CD8-positive, alpha-beta memory T cell (primary cell): ENCODE measurements at places on chromosomes 1 and 21.
A peak's percentile ranks its signal among the peaks of the same experiment; 100 is the strongest.

DNA sequence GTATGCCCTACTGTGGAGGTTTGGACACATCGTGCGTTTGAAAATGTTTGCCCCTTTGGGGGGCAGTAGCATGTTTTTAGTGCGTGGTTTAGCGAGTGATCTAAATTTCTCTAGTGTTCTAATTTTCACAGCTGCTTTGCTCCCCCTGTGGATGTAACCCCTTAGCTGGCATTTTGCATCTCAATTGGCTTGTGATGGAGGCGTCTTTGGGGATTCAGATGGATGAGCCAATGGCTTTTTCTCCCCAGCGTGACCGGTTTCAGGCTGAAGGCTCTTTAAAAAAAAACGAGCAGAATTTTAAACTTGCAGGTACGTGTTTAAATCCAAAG lies 836 bp downstream of the CDC7 start:
- DNase-seq, result no peak

DNA sequence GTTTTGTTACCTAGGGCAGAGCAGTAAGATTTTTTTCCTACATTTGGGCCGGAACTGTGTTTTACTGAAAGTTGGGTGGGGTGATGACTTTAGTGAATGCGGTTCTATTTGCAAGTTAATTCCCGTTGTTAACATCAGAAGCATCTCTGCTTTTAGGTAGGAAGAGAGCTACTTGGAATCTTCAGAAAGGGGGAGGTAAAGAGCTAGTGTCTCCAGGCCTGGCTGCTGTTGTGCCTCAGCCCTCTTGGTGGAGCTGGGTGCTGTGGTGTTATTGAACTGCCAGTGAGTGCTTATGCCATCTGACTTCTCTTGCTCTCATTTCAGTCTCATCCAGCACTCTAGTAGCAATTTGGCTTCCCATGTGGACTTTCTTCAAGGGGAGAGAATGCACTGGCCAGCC lies 3.4 kb downstream of the KDM4A start:
- no peak for DNase-seq

DNA sequence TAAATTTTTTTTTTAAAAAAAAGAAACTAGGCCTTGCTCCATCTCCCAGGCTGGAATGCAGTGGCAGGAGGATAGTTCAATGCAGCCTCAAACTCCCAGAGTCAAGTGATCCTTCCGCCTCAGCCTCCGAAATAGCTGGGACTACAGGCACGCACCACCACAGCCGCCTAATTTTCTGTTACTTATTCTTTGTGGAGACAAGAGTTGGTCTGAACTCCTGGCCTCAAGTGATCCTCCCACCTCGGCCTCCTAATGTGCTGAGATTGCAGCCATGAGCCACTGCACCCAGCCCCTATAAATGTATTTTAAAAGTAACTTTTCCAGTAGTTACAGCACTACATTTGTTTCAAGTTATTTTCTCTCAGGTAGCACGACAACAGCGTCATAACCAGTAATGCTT lies 2.3 kb downstream of the BRWD1 start:
- DNase-seq, result no peak

DNA sequence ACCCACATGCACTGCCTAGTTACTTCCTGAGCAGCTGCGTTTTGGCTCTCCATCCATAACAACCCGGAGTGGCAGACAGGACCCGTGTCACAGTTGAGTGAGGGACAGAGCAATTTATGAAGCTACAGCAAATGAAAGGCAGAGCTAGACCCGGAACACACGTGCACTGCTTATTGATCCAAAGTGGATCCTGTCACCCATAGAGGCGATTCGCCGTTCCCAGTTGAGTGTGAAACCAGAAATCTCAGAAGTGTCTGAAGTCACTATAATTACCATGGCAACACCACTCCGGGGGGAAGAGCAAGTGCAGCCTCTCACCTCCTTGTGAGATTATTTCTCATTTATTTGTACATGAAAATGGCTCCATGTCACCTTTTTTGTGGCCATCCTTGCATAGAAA lies 365.2 kb downstream of the DSCAM start:
- no peak for DNase-seq

GRCh38 chr1:232695621-232696385 lies 65.9 kb upstream of the SIPA1L2 start:
- no peak for DNase-seq

- no peak for DNase-seq
These were observed 311.0 kb downstream of the KCNH1 start for GRCh38 chr1:210822932-210823331.

- DNase-seq, result no peak
These were observed 131.1 kb downstream of the NFIA start for GRCh38 chr1:61213245-61214011.

DNA sequence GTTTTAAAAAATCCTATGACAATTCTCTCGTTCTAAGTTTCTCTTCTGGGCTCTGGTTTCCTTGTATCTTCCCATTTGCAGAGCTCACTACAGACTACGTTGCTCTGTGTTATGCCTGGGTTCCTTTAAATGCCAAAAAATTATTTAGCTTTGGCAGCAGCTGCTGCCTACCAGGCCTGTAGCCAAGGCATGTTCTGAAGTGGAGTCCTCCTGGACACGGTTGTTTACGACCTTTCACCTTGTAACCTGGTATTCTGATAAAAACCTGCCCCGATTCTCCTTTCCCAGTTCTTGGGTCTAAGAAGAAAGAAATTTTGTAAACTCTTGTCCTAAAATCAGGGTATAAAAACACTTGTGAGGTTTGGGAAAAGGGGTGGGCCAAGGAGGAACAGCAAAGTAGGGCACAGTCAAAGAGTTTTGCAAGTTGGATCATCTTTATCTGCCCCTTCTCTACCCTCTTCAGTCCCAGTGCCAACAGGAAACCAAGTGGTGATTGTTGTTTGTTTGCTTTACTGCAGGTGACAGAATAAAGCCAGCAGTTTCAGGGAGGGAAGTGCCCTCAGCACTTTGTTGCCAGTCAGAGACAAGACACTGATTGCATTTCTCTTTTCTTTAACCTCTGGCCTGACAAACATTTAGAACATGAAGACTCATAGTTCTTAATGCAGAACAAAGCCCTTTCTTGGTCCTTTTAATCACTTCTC lies 3.1 kb upstream of the TXNIP start:
- DNase-seq, result peak; percentile 66

- DNase-seq, result no peak
These were observed 91.2 kb upstream of the PPIH start for GRCh38 chr1:42567038-42567437.

DNA sequence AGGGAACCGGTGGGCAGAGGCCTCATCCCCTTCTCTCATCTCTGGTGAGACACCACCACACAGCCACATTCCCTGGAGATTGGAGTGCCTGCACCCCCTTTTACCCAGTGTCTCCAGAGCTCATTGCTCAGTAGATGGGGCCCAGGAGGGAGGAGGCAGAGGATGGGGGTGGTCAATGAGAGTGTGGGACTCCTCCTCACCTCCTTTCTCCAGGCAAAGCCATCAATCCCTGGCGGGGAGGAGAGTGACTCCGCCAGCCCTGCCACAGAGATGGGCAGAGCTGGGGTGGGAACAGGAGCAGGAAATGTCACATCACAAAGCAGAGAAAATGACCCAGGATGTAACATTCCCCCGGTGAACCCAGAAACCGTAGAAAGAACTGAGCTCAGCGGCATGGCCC lies 117.2 kb downstream of the MATN1 start:
- DNase-seq, result no peak

GRCh38 chr1:238254935-238255334 lies 364.2 kb upstream of the ZP4 start:
- DNase-seq, result no peak

DNA sequence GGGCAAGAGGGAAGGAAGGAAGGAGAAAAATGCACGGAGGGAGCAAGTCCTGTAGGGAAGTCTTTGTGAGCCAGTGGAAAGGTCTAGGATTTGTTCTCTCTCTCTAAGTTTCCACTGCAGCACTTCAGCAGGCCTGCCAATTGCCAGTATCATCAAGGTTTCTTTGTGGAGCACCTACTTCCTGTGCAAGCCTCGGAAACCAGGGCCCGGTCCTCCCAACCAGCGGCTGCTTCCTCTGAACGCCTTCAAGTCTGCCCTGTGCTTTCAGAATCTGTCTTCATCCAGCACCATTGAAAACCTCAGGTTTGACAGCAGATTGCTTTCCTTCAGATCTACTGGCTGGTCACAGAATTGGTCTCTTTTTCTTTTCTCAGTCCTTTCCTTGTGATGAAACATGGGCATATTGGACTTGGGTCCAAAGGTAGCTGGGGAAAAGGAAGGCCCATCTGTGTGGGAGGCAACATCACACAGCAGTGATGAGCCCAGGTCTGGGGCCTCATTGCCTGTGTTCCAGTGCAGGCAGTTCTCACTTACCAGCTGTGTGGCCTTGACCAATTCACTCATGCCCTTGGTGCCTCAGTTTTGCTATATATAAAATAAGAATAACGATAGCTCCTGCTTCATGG lies 144.5 kb downstream of the SEC16B start:
- DNase-seq, result no peak

GRCh38 chr1:3040004-3040403 lies 18.7 kb downstream of the ACTRT2 start:
- peak; percentile 6 for DNase-seq

DNA sequence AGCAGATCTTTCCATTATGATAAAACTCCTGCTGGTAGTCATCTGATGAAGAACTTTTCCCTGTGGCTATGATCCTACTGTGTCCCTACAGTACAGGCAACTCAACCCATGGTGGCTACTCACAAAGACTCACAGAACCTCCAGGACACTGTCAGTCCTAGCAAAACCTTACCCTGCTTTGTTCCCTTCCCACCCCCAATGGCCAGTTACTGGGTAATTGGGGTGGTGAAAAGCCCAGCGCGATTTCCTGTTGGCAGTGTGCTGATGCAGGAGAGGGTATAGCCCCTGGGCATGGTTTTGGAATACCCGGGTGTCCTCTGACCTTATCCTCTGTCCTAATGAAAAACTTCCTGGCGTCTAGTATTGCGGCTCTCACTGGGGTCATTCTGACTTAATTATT lies 533 bp upstream of the RGL1 start:
- DNase-seq, result no peak

- DNase-seq, result no peak
These were observed 38.7 kb downstream of the GPR137B start for GRCh38 chr1:236181059-236181458.

DNA sequence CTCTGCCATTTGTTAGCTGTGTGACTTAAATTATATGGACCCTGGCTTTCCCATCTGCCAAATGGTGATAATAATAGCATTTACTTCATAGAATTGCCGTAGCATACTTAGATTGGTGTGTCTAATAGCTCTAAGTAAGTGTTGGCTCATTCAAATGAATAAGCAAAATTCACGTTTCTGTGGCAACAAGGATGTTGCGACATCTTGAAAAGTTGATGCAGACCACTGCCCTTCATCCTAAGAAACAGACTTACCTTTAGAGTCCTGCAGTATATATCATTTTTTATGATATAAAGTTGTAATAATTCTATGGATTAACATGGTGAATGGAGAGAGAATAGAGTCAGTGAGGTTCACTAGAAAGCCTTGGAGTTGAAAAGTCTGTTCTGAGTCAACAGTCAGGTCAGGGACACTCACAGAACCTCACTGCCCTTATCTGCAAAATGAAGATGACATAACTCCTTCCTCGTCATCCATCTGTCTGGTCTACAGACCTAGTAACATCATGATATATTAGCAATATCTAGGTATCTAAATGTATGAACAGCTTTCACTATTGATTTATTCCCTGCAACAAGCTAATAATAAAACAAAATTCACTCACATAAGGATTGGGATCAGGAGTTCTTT lies 167.3 kb upstream of the C8B start:
- DNase-seq, result no peak

GRCh38 chr1:187646536-187647107 lies 817.9 kb downstream of the PLA2G4A start:
- no peak for DNase-seq

GRCh38 chr21:33169359-33169758 lies 60.4 kb upstream of the IFNAR2 start:
- no peak for DNase-seq

DNA sequence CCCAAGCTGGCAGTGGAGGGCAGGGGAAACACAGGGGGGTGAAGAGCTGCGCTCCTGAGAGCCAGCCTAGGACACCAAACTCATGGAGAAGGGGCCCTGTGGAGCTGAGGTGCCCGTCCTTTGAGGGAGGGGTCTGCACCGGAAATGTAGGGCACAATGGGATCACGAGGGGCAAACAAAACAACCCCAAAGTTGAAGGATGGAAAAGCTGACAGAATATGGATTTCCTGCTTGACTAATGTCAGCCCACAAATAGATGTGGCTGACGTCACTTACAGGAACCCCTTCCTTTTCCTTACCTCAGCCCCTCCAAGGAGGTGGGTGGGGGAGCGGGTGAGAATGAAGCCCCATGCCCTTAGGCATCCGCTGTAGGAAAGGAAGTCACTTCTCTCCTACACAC lies 110.9 kb downstream of the KCNN3 start:
- peak; percentile 61 for DNase-seq

DNA sequence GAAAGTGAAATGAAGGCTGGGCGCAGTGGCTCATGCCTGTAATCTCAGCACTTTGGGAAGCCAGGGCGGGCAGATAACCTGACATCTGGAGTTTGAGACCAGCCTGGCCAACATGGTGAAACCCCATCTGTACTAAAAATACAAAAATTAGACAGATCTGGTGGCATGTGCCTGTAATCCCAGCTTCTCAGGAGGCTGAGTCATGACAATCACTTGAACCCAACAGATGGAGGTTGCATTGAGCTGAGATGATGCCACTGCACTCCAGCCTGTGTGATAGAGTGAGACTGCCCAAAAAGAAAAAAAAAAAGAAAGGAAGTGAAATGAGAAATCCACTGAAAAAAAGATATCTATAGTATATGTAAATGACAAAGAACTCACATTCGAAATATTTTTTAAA lies 439.9 kb downstream of the DISC1 start:
- no peak for DNase-seq

- DNase-seq, result no peak
These were observed 71.0 kb downstream of the TOMM20 start for GRCh38 chr1:235057385-235058306.

- DNase-seq, result no peak
These were observed 441.2 kb downstream of the PTPRC start for GRCh38 chr1:199079994-199080393.

DNA sequence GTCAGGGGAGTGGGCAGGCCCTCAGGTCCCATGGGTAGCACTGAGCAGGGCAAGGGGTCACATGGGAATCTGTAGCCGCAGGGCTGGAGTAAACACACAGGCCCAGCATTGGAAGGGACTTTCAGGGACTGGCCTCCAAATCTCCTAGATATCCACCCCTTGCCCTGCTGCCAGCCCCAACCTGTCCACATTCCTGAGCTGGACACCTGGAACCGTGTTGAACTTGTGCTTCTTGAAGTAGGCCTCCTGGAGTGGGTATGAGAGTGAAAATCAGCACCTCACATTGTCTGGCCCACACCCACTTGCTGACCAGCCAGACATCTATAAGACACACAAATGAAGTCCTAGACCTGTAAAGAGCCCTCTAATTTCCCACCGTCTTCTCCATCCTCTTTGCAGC lies 7.7 kb downstream of the POMGNT1 start:
- DNase-seq, result no peak
